RWPE1 (cell line): ENCODE measurements at places on chromosomes 6 and 20.

- DNase-seq, result no peak
Observed at GRCh38 chr6:4593951-4594350, 182.3 kb upstream of the CDYL start.

- no peak for DNase-seq
Observed at GRCh38 chr6:134727081-134727480, 222.8 kb downstream of the ALDH8A1 start.

- DNase-seq, result no peak
Observed at GRCh38 chr6:33850296-33850695, 46.5 kb upstream of the MLN start.

GRCh38 chr6:7881765-7882500, 28.7 kb downstream of the TXNDC5 start:
- peak; percentile 18 for DNase-seq

- DNase-seq, result no peak
Observed at GRCh38 chr20:49319208-49319809, 41.5 kb upstream of the ZNFX1 start.
